Activated T-helper 2 cell treated with anti-CD3 and anti-CD28 coated beads, Interferon-gamma antibody, Interleukin-2, Interleukin-4, amounts not matched to agents 10 μg/mL and 5 μg/mL and 100 μg/mL, durations not matched to agents 14 hours and 24 hours and 36 hours (primary cell): ENCODE measurements at places on chromosomes 6 and 20. TPM values are rescaled to one million over a fixed set of nuclear protein-coding genes. Genes with fewer than 3 reads are reported as not detected.

Gene IL17A
- 0.18 TPM in 1 of 2 replicates, not detected in the other for total RNA-seq

Gene PKHD1
- not detected in 2 replicates for total RNA-seq

Gene EPPIN
- total RNA-seq, result not detected in 2 replicates

Gene METTL24
- not detected in 2 replicates for total RNA-seq

GRCh38 chr6:114514170-114514569, 171.3 kb upstream of the HS3ST5 start:
- H3K36me3 ChIP-seq, result no peaks in the 10 kb centered on the region
- H3K27me3 ChIP-seq, result no peaks in the 10 kb centered on the region
- no peak for DNase-seq
- H3K4me3 ChIP-seq, result no peak overlapping the region
- H3K4me1 ChIP-seq, result no peaks in the 10 kb centered on the region

DNA sequence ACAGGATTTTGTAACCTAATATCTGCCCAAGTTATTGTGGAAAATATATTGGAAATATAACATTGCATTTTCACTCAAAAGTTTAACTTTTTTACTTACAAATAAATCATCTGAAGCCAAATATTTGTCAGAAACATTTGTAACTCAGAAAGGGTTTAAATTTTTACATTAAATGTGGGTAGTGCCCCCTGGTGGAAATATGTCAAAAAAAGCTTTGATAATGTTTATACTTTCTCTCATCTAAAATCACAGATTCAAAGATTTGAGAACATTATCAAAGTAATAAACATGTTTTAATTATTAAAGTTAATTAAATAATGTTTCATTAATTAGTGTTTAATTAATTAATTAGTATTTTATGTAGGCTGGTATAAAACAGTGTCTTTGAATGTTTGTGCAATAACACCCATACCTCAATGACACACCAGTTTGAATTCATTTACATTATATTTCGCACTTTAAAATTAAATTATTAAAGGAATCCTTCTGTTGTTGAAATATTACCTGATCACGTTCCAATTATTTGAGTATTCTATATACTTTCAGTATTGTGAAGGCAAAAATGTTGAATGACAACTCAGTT, 320.1 kb upstream of the FKBP1C start:
- no peaks in the 10 kb centered on the region for H3K36me3 ChIP-seq
- H3K27me3 ChIP-seq, result no peaks in the 10 kb centered on the region
- H3K27ac ChIP-seq, result no peak overlapping the region
- H3K4me3 ChIP-seq, result no peak overlapping the region
- H3K4me1 ChIP-seq, result no peaks in the 10 kb centered on the region
- no peak for DNase-seq

DNA sequence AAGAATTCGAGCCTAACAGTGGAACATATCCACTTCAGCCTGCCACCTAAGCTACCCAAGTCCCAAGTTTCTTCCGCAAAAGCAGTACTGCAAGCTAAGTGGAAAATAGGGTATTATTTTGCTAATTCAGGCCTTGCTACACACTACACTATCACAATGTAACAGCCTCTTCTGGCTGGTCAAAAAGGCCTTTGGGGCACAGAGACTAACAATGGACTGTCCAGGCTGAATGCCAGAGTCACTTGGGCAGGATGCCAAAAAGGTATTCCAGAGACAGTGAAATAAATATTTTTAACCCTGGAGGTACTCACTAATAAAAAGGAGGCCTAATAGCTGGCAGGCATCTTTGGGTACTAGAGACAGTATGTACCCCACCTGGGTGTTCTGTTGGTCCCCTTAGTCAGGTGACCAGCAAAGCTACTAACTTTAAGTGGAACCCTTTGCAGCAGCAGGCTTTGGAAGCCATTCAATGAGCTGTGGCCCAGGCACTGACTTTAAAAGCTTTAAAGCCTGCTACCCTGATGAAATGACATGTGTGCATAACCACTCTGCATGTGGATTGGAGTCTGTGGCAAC, 692.1 kb downstream of the HTR1B start:
- no peak overlapping the region for H3K27ac ChIP-seq
- H3K4me3 ChIP-seq, result no peak overlapping the region
- no peaks in the 10 kb centered on the region for H3K27me3 ChIP-seq
- no peak for DNase-seq
- no peaks in the 10 kb centered on the region for H3K4me1 ChIP-seq
- no peaks in the 10 kb centered on the region for H3K36me3 ChIP-seq

GRCh38 chr6:139868576-139868975, 494.1 kb upstream of the CITED2 start:
- H3K36me3 ChIP-seq, result no peaks in the 10 kb centered on the region
- peaks cover 2% of the 10 kb centered on the region for H3K27me3 ChIP-seq
- no peak for DNase-seq
- no peak overlapping the region for H3K27ac ChIP-seq
- H3K4me3 ChIP-seq, result no peak overlapping the region

- no peak overlapping the region for H3K4me3 ChIP-seq
- no peaks in the 10 kb centered on the region for H3K4me1 ChIP-seq
- no peaks in the 10 kb centered on the region for H3K27me3 ChIP-seq
- DNase-seq, result no peak
These were observed 995.3 kb upstream of the FLRT3 start for GRCh38 chr20:15332711-15333160.

GRCh38 chr6:74611220-74611619, 594.6 kb downstream of the COL12A1 start:
- H3K27me3 ChIP-seq, result no peaks in the 10 kb centered on the region
- H3K4me1 ChIP-seq, result no peaks in the 10 kb centered on the region
- H3K27ac ChIP-seq, result no peak overlapping the region
- DNase-seq, result no peak
